ENCODE measurements at places on chromosomes 3 and 15. TPM values are rescaled to one million over a fixed set of nuclear protein-coding genes. Genes with fewer than 3 reads are reported as not detected.

Gene PLSCR4
- 4.2 TPM for total RNA-seq

- no peak for DNase-seq
Measured at GRCh38 chr3:195177422-195178123, 93.4 kb downstream of the XXYLT1 start.

DNA sequence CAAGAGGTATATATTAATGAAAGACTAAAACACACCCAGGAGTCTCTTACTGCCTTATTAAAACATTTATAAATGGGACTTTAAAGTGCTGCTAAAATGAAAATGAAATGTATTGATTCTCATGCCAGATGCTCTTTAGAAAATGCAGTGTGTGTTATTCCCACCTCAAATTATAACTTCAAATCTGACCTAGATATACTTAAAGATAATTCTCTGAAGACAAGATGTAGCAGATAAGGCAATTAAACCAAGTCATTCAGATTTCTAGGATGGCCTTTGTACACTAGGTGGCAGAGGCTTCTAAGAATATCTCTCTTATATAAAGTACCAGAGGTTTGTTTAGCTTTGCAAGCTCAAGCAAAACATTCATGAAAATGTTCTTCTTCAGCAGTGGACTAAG is 26.9 kb upstream of the GOLGA8B start:
- no peak for DNase-seq

DNA sequence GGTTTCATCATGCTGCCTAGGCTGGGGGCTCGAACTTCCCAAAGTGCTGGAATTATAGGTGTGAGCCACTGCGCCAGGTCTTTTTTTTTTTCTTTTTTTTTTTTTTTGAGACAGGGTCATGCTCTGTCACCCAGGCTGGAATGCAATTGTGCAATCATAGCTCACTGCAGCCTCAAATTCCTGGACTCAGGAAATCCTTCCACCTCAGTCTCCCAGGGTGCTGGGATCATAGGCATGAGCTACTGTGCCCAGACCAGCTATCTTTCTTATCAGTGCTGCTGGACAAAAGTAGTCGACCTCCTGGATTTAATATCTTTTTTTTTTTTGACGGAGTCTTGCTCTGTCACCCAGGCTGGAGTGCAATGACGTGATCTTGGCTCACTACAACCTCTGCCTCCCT is 60.8 kb downstream of the TFDP2 start:
- DNase-seq, result no peak

Gene SAMMSON
- not detected for total RNA-seq

Gene PLA2G4D
- not detected for total RNA-seq

DNA sequence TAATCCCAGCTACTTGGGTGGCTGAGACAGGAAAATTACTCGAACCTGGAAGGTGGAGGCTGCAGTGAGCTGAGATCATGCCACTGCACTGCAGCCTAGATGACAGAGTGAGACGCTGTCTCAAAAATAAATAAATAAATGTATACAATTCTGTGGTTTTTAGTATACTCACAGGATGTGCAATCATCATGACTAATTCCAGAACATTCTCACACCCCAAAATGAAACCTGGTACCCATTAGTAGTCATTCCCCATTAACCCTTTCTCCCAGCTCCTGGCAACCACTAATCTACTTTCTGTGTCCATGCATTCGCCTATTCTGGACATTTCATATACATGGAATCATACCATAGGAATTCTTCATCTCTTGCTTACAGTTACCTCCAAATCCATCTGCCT is 44.5 kb downstream of the LRRFIP2 start:
- no peak for DNase-seq

Gene SLC28A1
- 0.39 TPM for total RNA-seq

Gene ACOX2
- total RNA-seq, result 18.1 TPM

Gene HHLA2
- not detected for total RNA-seq

GRCh38 chr3:8538913-8539312 is 37.3 kb downstream of the LMCD1 start:
- DNase-seq, result no peak

Gene GNAT1
- not detected for total RNA-seq

- no peak for DNase-seq
Measured at GRCh38 chr3:72451841-72452240, 396.4 kb downstream of the SHQ1 start.

- DNase-seq, result no peak
Measured at GRCh38 chr3:50316657-50317242, 5.8 kb downstream of the HYAL2 start.

DNA sequence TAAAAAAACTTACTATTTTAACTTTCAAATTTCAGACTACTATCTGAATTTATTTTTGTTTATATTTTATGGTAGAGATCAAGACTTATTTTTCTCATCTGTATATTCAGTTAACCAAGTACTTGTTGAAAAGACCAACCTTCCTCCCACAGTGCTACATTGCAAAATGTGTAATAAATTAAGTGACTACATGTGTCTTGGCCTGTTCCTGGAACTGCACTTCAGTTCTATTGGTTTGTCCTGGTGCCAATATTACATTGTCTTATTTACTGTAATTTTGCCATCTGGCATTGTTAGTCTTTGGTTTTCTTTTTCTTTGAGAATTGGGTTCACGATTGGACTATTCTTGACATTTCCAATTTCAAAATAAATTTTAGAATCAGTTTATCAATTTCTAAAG is 138.4 kb upstream of the KCNMB2 start:
- DNase-seq, result no peak

GRCh38 chr3:105611304-105612192 is 244.8 kb downstream of the ALCAM start:
- DNase-seq, result no peak

- DNase-seq, result no peak
Measured at GRCh38 chr3:46135475-46135874, 72.6 kb downstream of the CCR1 start.

DNA sequence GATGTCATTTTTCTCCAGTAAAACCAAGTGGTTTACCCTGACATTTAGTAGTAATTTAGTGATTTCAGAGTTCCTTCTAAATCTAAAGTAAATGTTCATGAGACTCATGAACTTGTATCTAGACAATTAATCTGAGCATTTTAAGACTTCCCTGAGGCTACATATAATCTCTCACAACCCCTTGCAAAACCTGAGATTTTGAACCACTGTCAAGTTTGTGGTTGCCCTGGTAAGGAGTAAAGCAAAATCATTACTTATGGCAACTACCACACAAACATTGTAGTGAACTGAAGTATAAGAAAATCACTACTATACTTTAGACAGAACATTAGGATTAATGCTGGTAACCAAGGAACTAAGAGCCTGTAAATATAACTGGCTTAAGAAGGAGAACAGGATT is 370.2 kb downstream of the TIGIT start:
- no peak for DNase-seq

DNA sequence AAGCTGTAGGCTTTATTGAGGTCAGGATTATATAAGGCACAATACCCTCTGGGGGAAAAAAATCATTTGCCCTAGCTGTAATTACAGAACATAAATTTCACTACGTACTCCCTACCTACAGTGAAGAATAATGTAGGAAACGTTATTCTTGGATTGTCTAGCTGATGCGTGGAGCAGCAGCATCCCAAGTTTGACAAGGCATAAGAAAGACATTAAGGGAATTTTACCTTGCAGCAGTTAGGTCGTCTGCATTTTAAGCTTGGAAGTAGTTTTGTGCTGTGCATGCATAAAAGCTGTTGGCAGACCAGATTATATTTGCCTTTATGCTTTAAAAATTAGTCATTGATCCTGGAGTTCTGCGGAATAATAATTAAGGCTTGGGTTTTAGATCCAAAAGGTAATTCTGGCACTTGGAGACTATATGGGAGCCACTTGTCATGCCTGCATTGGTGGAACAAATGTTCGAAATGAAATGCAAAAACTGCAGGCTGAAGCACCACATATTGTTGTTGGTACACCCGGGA is 2.2 kb downstream of the EIF4A2 start:
- no peak for DNase-seq

Measured in psoas muscle (tissue), 8 donors.